Renal cortical epithelial cell (primary cell): ENCODE measurements at places on chromosomes 4 and X. TPM values are rescaled to one million over a fixed set of nuclear protein-coding genes. Genes with fewer than 3 reads are reported as not detected.
A peak's percentile ranks its signal among the peaks of the same experiment; 100 is the strongest.

GRCh38 chr4:6538575-6538974, 36.4 kb upstream of the MAN2B2 start:
- DNase-seq: no peak

GRCh38 chr4:124642846-124643245, 69.7 kb downstream of the ANKRD50 start:
- no peak for DNase-seq

DNA sequence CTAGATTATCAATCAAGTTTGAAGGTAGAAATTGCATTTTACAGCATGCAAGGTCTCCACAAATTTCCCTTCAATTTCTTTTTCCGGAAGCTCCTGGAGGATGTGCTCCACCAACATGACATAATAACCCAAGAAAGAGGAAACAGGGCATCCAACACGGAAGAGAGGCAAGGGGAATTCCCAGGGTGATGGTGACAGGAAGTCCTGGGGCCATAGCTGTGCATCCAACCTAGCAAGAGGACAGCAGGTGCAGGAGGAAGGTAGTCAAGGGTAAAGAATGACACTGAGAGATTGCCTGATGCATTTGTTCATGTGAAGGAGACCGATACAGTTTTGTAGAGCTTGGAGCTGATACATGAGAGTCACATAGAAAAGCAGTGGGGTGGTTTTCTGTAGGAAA, 115.7 kb upstream of the LSM6 start:
- DNase-seq: peak; percentile 27

GNRHR gene
- not detected in 2 replicates for total RNA-seq

- no peak for DNase-seq
Measured at GRCh38 chrX:29870608-29871007, 344.8 kb upstream of the MAGEB2 start.

DNA sequence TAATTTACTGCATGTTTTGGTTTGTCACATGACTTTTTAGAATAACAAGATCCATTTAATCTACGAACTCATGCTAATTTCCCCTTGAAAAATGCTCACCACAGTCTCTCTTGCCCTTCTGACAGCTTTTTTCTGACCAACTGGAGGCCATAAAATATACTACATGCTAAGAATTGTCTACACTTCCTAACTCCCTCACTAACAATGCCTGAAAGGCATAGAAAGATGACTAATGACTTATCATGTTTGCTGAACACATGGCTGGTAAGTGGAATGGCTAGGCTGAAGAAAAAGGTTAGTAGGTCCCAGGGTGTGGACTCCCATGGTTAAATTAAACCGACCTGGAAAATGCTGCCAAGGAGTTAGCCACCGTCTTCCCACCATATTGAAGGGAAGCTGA, 309.9 kb downstream of the SPOCK3 start:
- DNase-seq: no peak

CCDC160 gene
- 3.0 TPM in 1 of 2 replicates, not detected in the other for total RNA-seq

- no peak for DNase-seq
Measured at GRCh38 chr4:48187813-48188212, 53.8 kb upstream of the TXK start.

- no peak for DNase-seq
Measured at GRCh38 chr4:36508394-36508793, 227.0 kb downstream of the DTHD1 start.

HSFX2 gene
- not detected in 2 replicates for total RNA-seq
